ENCODE measurements at places on chromosomes 1 and 21.

GRCh38 chr1:20351911-20352701 lies 61.4 kb downstream of the VWA5B1 start:
- DNase-seq = no peak

GRCh38 chr1:212004895-212005608 lies 30.3 kb downstream of the INTS7 start:
- no peak for DNase-seq

- no peak for DNase-seq
These were observed 43.5 kb downstream of the CD34 start for GRCh38 chr1:207867136-207868109.

- no peak for DNase-seq
These were observed 39.8 kb downstream of the FAM78B start for GRCh38 chr1:166127003-166127402.

DNA sequence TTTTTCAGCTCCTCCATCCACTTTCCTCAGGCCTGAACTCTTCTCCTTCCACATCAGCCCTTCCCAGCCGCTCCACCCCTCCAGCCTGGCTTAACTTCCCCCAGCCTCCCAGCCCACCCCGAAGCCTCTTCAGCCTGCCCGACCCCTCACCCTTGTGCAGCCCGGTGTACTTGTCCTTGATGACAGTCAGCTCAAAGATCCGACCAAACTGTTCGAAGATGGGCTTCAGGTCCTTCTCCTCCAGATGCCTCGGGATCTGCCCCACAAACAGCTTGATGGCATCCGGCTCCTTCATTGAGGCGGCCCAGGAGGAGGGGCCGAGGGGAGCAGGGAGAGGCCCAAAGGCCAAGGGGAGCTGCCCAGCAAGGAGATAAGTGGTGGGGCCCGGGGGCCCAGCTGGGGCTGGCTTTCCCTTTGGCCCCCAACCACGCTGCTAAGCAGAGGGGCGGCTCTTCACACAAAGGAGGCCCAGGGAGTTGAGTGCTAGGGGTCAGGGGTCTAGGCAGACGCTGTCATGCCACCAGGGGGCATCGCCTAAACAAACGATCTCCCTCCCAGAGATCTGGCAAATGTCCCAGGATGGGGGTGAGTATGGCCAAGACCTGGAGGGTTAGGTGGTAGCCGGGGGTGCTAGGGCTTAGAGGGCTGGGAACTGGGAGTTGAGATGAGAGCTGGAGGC lies 738 bp downstream of the CELF3 start:
- peak; percentile 19 for DNase-seq

DNA sequence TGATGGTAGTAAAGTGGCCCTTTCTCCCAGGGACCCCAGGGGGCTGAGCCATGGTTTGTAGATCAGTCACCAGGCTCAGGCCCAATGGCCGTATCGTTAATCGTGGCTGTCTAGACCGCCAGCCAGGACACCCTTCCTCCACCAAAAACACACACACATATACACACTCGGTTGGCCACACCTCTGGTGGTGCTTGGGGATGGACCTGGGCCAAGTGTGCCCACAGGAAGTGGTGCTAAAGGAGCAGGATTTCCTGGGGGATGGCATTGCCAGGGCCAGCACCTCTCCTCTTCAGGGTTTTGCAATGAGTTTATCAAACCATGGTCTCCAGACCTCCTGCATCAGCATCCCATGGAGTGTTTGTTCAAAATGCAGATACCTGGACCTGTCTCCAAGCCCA lies 36.2 kb downstream of the CITED4 start:
- no peak for DNase-seq

GRCh38 chr1:82485591-82486369 lies 685.0 kb downstream of the ADGRL2 start:
- DNase-seq = no peak

DNA sequence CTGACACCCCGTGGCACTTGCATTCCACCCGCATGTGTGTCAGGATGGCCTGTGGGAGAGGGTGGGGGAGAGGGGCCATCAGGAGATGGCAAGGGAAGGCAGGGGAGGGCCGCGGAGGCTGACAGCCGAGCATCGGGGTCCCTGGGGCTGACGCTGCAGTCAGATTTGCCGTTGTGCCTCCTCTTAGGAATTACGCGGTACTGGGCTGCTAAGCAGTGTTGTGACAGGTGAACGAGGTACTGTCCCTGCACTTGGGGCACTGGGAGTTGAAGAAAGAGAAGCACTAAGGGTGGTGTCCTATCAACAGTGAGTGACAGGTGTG lies 22.5 kb downstream of the WNT4 start:
- DNase-seq = no peak

DNA sequence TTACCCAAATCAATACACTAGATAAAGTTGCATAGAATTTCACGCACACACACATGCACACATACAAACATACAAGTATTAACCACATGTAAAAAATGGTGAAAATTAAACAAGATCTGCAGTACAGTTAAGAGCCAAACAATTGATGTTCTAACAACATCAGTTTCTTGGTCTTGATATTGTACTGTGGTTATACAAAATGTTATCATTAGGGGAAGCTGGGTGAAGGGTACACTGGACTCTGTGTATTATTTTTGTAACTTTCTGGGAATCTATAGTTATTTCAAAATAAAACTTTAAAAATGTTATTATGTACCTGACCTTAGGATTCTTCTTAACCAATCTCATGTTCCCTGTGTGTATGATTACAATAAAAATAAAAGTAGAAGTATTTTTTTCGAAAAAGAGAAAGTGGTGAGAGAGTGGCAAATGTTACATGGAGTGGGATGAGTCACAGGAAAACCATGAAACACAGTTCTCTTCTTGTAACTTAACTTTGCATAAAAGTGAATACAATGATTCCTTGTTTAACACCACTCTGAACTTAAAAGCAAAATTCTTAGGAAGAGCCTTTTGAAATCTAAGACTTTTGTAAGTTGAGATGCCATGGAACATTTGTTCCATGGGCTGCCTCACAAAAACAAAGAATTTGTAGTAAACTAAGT lies 101.6 kb upstream of the RUNX1 start:
- no peak for DNase-seq

- no peak for DNase-seq
These were observed 189.7 kb downstream of the RERE start for GRCh38 chr1:8627728-8628127.

DNA sequence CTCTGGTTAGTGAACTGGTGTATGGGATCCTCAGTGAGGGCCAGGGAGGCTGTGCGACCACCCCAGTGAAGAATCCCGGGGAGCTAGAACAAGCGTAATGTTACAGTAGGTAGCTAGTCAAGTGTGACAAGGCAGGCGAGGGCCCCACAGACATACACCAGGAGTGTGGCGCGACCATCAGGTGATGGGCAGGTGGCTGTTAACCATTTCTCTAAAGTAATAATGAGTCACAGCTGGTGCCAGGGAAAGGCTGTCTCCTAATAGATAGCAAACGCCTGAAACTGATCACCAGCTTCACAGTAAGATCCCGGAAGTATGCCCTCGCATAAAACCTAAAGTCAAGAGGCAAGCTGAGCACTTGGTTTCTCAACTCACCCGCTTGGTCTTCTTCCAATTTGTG lies 40.5 kb upstream of the TARBP1 start:
- no peak for DNase-seq

DNA sequence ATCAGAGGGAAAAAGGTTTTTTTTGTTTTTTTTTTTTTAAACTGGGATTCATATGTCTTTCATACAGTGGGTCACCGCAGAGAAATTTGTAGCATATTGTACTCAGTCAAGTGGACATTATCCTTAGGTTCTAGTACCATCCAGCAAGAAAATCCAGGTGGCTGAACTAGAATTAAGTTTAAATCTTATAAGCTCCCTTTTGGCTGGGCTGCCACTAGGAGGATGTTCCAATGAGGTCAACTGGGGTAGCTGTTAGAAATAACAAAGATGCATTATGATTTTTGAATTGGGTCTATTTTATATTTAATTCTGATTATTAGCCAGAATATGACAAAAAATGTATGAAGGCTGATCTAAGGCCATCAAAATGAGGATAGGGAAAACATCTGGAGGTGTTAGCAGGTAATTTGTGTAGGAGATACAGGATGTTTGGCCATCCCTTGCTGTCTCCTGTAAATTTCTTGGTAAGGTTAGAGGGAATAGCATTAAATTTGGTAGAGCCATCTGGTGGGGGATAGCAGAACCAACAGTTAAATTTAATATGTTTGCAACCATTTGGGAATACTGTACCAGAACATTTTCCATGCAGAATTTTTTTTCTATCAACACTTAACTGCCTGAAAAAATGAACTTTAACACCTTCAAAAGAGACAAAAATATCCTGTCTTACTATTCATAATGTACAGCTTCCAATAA lies 568.5 kb upstream of the B3GALT2 start:
- DNase-seq = peak; percentile 8

DNA sequence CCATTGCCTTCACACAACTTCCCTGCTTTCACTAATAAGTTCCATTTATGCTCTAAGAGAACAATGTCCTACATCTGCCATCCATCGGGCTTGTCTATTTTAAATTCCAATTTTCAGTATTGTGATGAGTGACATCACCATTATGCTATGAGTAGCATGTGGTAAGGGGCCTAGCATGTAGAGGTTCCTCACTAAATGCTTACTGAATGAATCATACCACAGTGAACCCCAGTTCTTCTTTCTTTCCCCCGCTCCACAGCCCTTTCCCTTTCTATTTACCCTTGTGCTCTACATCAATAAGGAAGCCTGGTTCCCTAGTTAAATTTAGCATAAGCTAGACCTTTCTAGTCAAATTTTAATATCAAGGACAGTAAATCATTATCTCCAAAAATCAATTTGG lies 195.0 kb upstream of the RGS18 start:
- DNase-seq = no peak

DNA sequence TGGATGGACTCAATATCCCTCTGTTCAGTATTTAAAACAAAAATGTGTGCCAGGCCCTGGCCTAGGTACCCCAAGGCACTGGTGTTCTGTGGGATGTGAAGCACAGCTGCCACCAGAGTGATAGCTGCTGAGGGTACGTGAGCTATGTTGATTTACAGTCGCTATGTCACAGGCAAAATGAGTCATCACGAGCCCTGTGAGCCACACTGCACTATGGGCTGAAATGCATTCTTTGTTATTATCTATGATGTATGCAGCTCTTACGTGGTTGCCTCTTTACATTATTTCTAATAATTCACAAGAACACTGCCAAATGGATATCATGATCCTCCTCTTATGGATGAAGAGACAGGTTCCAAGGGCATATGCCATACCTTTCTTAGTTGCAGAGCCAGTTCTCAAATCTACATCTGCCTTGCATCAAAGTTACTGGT lies 2.1 kb downstream of the TEX38 start:
- DNase-seq = peak; percentile 67

DNA sequence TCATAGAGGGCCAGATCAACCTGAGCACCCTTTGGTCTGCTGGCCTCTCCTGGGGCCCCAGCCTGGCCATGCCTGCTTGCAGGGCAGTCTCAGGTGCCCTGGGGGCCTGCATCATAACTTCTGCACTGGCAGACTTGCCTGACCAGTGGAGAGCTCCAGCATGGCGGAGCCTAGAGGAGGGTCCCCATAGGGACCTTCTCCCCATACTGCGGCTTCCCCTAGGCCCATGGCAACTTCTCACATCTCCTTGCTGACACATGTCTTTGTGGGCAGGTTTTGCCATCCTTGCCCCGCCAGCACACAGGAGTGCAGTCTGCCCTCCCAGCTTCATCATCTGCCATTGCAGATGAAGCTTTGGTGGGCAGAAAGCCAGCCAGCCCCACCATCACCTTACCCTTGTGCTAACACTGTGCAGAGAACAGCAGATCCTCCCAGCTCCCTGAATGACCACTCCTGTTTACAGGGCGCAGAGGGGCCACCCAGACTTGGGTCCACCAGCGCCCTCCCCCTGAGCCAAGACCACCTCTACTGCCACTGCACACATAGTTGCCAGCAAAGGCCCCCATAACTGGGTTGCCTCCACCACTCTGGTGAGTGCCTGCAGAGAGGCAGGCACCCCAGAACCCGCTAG lies 51.7 kb downstream of the ZP4 start:
- DNase-seq = no peak

DNA sequence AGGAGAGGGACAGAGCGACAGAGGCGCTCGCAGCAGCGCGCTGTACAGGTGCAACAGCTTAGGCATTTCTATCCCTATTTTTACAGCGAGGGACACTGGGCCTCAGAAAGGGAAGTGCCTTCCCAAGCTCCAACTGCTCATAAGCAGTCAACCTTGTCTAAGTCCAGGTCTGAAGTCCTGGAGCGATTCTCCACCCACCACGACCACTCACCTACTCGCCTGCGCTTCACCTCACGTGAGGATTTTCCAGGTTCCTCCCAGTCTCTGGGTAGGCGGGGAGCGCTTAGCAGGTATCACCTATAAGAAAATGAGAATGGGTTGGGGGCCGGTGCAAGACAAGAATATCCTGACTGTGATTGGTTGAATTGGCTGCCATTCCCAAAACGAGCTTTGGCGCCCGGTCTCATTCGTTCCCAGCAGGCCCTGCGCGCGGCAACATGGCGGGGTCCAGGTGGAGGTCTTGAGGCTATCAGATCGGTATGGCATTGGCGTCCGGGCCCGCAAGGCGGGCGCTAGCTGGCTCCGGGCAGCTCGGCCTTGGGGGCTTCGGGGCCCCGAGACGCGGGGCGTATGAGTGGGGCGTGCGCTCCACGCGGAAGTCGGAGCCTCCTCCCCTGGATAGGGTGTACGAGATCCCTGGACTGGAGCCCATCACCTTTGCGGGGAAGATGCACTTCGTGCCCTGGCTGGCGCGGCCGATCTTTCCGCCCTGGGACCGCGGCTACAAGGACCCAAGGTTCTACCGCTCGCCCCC lies at the start of the genes CYB5RL and MRPL37:
Gene CYB5RL, minus strand, starts transcription at position 266 of the 754 bp plus-strand sequence. CDS start 4,414 bp downstream, outside the sequence.
Gene MRPL37, plus strand, starts transcription at position 403 of the 754 bp plus-strand sequence. Its CDS starts 77 bp downstream, at position 480.
- DNase-seq = peak; percentile 100

DNA sequence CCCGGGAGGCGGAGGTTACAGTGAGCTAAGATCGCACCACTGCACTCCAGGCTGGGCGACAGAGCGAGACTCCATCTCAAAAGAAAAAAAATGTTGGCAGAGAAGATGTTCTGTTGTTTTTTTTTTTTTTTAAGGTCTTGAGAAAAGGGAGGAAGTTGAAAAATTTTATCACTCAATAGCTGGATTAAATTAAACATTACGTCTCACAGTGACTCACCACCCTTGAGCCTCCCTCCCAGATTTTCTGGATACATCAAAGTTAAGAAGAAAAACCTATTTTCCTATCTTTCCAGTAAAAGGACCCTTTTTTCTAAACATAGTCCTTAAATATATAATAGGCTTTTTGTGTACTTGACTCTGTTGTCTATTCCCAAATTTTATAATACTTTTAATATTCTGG lies 35.5 kb downstream of the IFNAR1 start:
- DNase-seq = no peak

- no peak for DNase-seq
These were observed 264.7 kb downstream of the RYR2 start for GRCh38 chr1:237306726-237307125.

GRCh38 chr1:22442212-22442894 lies 9.3 kb upstream of the ZBTB40 start:
- no peak for DNase-seq
